Mesenteric fat pad (tissue), 1 donor: ENCODE measurements at places on chromosomes 2 and 18.

DNA sequence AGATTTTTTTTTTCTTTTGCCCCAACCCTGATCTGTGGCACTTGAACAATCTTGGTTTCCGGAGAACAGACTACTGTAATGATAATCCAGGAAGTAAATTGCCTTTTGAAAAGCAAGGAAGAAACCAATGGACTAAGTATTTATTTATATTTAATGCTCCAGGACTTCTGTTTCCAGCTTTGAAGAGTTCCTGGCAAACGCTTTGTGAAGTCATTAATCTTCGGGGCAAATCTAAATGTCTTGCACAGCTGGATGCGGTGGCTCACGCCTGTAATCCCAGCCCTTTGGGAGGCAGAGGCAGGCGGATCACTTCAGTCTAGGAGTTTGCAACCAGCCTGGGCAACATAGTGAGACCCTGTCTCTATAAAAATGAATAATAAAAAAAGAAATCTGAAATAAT is 135.1 kb upstream of the GATA6 start:
- DNase-seq, result peak; percentile 18

DNA sequence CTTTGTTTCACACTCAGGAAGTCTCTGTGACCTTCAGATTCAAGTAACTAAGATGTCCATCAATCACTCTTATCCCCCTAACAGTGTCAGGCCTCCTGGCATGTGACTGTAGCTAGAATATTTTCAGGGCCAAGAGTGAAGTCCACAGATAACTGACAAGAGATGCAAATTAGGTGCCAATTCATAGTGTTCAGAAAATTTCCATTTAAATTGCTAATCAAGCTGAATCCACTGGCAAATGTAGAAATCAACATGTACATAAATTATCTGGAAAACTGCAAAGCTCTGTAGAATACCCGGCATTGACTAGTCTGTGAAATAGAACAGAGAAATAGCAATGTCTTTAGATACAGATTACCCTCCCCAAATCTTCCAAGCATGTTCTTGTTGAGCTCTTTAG is 38.6 kb upstream of the ARL4C start:
- no peak for DNase-seq

DNA sequence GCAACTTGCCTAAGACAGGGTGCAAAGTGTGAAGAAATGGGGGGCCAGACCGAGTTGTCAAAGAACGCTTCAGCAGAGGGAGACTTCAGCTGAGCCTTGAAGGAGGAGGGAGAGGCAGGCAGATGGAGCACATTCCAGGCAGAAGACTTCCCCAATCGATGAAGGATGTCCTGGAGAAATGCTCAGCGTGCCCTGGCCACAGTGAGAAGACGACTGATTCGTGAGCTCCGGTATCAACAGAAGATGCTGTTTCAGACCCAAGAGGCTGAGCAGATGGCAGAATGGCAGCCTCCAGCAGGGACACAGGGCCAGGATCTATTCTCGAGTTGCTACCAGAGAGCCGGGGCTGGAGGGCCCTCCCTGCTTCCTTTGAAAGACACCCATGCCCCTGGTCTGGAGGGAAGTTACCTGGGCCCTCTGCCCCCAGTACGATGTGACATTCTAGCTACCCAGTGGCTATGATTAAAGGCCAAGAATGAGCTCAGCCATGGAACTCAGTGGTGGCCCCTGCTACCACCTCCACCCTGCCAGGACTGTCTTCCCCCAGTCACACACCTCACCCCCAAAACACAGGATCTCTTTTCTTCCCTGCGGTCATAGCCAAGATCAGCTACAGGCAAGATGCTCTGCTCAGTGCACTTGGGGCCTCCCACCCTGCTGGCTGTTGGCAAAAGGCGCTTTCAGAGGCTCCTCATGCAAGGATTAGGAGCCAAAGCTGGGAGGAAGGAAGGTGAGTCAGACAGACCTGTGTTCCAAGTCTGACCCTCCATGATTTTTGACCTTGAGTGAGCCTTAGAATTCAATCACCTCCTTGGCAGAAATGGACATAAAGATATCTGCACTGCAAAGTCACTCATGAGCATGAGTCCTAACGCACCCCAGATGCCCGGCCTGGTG is 84.3 kb downstream of the TFCP2L1 start:
- peak; percentile 62 for DNase-seq

- no peak for DNase-seq
Observed at GRCh38 chr2:237626813-237627440, 460 bp upstream of the LRRFIP1 start.

DNA sequence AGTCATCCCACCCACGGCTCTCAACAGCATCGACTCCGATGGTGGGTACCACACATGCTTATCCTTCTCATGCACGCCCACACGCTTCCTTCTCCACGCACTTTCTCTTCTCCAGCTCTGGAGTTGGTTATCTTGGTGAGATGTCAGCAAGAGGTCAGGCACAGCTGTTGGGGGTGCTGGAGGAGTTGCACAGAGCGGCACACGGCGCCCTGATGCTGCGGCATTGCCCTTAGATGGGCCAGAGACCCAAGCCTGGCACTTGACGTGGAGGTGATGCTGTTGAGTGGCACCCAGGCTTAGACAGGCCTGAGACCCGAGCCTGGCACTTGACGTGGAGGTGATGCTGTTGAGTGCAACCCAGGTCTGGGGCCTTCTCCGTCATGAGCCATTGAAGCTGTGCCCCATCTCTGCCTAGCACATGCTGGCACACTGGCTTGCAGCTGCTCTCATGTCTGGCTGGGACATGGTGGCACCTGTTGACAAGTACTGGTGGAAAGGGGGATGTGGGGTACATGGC is 83.2 kb downstream of the DGKD start:
- DNase-seq, result peak; percentile 41

- DNase-seq, result no peak
Observed at GRCh38 chr2:136005462-136006196, 20.2 kb upstream of the DARS1 start.

DNA sequence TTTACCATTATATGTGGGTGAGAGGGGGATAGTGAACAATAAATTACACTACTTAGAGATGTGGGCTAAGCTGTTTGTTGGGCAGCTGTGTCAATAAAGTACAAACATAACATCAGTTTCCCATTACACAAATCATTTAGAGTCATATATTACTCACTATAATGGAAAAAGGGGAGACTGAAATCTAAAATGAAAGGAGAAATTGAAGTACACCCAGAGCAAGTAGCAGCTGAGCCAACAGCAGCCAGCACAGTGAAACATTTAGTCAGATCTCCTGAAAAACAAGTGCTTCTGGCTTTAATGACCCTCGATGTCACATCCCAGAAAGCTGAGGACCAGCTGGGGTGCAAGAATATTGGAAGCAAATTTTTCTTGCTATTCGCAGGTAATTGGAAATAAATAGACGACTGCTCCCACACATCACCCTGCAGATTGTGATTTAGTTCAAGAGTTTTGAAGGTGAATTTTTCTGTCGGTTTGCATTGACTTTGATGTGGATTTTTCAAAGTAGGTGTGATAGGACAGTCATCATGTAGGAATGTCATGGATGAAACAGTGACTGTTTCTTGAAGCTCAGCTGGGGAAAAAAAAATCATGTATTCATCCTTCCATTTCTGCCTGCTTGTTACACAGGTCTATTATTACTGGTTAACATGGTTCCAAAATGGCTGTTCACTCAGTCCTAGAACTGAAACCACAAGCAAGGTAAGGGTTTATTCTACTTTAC is 1607.3 kb upstream of the CELF4 start:
- DNase-seq, result no peak

DNA sequence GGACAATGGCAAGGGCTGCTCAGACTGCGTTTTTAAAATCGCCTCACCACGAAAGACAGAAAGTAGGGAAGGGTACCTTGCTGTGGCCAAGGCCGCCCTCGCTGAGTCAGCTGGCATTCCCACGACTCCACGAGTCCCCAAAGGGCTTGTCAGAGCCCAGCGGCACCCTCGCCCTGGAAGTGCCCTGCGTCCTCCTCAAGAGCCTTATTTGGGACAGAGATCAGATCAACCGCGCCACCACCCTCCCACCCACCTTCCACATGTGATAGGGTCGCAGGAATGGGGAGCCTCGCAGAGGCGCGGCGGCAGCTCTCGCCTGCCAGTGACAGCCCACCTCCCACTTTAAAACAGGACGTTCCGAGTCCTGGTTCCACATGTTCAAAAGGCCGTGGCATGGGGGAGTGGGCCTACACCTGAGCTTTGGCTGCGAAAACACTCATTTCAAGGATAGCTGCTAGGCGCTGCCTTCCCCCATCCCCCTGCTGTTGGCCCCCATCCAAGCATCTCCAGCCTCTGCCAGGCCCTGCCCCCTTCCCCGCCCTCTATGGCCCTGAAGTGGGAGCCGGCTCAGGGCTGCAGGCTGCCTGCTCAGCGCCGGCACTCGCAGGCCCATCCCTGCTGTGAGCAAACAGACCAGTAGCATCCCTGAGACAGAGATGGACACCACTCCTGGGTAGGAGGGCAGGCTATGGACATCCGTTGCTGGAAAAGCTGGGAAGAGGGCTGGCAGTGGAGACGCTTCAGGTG is 38.1 kb upstream of the ARHGEF4 start:
- DNase-seq, result no peak

DNA sequence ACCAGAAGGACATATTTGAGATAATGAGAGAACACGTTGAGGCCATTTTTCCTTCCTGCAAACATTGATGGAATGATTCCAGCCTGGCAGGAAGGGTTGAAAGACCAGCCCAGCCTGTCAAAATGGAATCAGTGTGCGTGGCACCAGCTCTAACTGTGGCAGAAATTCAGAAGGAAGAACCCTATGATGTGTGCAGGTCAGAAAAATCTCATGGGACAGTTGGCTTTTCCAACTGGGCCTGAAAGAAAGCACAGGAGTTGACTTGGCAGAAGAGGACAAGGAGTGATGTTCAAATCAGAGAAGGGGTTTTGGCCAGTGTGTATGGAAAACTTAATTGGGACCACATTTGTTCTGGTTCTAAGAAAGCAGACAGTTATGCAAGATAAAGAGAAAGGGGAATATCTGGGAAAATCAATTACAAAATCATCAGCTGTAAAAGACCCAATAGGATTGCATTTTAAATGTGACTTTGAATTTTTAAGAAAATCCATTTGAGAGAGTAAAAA is 192.8 kb upstream of the PID1 start:
- no peak for DNase-seq

GRCh38 chr2:238092486-238093035 is 7.6 kb upstream of the ESPNL start:
- peak; percentile 64 for DNase-seq

DNA sequence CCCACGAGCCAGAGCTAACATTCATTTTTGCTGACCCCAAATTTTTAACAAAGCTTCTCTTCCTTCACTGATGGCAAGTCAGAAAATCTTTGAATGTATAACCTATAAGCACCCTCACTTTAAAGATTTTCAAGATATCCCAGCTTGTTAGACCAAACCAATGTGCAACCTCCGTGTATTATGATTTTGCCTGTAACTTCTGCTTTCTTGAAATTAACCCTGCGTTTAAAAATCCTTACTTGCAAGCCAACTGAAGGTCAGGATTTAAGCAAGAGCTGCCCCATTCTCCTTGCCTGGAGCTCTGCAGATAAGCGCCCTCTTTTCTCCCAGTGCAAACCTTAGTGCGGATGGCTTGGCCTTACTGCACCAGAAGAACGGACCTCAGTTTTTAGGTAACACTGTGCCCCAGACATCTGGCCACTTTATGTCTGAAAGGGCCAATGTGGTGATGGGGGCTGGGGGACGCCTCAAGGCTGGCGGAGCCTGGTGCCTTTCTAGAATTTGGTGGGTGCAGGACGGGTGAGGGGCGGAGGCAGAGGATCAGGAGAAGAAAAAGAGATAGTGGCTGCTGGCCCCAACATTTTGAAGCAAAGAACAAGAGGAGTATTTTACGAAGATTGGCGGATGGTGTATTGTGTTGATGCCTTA is 805 bp upstream of the TNFRSF11A start:
- no peak for DNase-seq

- DNase-seq, result no peak
Observed at GRCh38 chr18:58183226-58183625, 139.2 kb downstream of the NEDD4L start.

DNA sequence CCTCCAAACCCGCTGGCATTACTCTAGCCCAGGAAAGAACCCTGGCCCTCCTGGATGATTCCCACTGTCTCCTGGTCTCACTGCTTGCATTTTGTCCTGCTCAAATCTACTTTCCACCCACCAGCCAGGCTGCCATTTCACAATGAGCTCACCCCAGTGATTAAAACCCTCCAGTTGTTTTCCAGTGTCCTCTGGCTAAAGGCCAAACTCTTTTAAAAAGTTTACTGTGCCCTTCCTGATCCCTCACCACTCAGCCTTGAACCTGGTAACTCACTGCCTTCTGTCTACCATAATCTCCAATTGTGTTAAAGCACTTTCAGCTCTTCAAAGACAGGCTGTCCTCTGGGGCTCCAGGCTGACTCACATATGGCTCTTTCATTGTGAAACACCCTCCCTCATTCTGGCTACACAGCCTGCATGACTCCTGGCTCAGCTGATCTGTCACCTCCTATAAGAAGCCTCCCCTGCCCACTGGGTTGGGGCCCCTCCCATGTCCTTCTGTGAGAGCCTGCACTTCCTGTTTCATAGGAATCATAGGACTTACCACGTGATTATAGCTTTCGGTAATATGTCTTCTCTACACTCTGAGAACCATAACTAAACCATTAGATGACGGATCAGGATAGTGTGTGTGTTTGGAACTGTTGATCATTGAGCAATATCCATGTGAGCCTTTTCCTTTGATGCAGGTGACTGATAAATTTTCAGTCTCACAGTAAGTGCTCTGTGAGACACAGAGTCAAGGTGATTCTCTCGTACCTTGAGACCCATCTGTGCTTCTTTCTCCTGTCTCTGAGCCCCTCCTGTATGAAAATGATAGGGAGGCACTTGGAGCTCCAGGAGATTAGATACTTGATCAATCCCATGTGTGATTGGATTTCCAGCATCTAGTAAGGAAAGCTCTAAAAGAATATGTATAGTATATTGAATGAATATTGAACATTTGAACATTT is 590.8 kb upstream of the ID2 start:
- no peak for DNase-seq

- DNase-seq, result no peak
Observed at GRCh38 chr2:47339745-47340541, 63.0 kb upstream of the MSH2 start.

DNA sequence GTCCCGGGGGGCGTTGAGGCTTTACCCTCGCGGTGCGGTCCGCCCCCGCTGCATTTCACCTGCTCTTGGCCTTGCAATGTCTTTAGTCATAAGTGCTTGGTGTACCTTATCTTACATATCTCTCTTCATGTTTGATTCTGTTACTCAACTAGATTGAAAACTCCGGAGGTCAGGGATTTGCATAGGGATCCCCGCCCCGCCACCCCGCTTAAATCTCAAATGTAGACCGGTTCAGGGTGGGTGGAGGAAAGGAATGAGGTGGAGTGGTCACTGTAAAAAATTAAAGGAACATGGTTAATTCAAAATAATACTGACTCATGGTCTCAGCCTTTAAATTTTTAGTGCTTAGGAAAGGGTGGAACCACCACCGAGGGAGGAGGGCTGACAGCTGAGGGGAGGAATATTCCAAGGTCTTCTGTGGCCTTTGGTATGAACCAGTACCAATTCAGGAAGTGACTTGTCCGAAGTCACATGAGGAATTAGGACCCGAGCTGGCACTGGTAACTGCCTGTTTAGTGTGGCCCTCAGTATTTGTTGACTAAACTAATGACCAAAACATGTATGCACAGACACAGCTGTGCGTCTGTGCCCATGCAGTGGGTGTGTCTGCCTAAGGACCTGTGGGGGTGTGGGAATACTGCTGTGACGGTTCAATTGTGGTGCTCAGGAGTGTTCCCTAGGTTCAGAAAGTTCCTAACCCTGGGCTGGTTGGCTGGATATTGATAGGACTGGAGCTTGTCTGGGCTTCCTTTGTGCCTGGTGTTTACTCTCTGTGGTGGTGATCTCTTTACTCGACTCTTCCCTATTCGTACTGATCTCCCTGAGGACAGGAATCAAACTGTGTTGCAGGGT is 1.0 kb downstream of the PLEKHB2 start:
- no peak for DNase-seq

- DNase-seq, result no peak
Observed at GRCh38 chr2:96353606-96354101, 18.1 kb downstream of the NCAPH start.
